ENCODE measurements at places on chromosomes 5 and 9.
A peak's percentile ranks its signal among the peaks of the same experiment; 100 is the strongest.

DNA sequence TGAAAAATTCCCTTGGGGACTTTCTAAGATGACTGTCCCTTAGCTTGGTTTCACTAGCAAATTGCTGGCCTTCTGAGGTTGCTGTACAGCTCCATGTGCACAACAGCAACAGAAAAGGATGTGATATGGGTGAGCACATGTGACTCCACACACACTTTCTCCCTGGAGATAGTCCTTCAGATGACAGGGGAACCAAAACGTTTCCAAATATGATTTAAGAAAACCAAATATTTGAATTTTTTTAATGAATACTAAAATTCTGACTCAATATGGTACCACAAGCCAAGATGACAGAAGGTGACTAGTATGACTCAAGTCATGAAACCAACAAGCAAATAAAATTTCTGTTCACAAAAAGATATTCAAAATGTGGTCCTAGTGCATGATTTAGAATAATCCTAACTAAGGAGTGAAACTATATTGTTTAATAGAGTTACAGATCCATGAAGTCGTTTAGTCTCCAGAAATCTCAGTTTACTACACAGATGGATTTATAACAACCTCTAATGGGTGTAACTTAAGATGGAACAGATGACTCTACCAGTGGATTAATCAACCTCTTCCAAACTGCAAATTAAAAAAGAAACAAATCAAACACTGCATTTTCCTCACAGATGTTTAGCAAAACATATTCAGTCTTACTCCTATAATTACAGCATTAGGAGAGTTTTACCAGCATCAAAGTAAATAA is 144.8 kb upstream of the PIK3R1 start:
- no peak for DNase-seq

GRCh38 chr5:428219-428618 is 14.8 kb upstream of the EXOC3 start:
- DNase-seq, result no peak

DNA sequence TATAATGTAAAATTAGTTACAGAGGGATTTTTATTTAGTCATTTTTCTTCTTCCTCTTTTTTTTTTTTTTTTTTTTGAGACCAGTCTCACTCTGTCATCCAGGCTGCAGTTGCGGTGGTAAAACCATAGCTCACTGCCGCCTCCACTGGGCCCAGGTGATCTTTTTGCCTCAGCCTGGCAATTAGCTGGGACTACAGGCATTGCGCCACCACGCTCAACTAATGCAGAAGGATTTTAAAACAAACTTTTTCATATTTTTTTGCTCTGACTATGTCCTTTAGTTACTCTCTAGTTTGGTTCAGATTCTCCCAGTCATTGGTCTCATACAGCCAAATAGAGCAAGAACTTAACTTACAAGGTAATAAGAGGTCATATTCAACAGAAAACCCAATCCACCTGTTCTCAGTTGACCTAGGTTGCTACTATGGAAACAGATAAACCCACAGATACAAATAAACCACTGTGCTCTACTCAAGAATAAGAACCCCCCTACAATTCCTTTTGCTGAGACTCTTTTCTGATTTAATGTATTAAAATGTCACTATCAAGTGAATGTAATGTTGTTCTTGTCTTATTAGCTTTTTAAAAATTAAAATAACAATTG is 50.1 kb upstream of the TTC39B start:
- no peak for DNase-seq

DNA sequence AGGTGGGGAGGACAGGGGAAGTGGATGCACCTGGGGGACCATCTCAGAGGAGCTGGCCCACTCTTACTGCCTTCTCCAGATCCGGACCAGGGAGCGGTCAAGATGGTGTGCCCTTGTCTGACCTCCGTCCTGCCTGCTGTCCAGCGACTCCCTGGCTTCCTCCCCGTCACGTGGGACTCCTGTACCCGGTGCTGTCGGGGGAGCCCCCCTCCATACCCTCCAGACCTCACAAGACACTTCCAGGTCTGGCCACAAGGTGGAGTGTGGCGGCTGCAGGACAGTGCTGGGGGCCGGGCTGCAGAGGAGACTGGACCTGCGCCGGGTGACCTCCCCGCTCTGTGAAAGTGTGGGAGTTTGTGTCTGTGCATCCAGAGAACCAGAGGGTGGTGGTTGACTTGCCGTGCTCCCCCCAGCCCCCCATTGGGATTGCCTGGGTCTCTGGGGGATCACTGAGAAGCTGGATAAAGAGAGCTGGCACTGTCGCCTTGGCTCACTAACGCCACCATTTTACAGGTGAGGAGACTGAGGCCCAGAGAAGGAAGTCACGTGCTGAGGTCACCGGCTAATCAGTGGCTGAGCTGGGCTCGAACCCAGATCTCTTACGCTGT is 1.9 kb upstream of the CRB2 start:
- peak; percentile 76 for DNase-seq

GRCh38 chr9:126488881-126489404 is 124.8 kb upstream of the LMX1B start:
- no peak for DNase-seq

DNA sequence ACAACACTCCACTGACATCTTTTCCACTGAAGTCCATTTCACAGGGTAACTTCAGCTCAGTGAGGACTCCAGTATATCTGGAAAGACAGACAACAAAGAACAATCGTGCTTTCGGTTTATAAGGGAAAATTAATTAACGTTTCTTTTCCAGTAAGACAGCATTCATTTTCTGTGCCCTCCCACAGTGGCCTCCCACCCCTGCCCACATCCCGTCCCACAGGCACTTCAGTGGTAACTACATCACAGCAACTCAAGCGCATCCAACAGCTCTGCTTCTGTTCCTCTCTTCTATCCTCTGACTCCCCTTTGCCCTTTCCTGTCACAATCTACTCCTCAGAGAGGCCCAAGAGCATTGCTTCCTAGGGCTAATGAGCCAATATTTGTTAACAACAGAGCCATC is 40.3 kb downstream of the GLDC start:
- no peak for DNase-seq

DNA sequence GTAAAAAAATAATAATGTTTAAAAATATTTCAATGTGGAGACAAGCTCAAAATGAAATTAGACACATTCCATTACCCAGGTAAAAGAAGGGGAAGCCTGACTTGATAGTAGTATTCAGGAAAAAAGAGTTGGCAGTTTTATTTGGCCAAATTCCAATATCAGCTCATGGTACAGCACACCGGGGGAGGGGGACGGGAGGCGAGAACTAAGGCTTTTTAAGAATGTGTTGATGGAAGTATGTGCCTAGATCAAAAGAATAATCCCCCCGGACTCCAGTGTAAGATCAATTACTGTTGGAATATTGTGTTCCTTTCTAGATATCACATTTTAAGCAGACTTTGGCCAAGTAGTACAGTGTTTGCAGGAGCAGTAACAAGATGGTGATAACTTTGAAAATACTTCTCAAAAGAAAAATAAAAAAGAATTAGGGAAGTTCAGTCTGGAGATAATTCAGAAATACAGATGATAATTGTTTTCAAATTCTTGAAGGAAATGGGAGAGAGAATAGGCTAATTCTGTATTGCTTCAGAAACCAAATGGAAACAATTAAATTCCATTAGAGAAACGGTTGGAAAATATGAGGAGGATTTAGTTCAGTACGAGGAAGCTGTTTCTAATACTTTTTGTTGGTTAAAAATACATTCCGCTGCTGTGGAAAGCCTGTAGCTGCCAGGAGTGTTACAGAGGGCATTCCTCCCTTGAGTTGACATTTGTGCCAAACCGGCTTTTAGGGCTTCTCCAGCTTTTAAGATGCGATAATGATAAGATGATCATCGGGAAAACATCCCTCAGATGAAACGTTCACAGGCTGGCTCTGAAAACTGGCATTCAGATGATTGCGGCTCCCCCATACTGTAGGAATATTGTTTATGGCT is 98.1 kb upstream of the ERBIN start:
- DNase-seq, result peak; percentile 86

DNA sequence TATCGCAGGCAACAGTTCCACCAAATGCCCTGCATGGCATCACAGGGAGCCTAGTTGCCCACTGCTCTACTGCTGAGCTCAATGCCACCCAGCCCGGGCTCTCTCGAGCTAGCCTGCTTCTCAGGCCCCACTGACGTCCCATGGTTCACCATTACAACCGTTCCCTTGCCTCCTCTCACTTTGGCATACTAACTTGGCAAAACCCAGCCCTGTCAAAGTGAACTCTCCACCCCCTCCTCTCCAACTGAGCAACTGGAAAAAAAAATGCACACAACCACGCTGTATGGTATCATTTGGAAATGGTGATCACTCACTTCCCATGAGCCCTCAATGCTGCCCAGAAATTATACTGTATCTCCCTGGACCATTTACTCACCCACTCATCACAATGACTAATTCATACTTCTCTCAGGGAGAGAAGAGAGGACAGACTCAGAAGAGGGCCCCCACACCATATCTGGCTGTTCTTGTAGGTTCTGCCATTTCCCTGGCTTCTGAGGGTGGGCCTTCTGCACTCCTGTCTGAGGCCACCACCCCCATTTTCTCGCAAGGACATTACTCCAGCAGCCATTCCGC is 51.4 kb upstream of the RARS1 start:
- DNase-seq, result peak; percentile 15

GRCh38 chr9:93024986-93025630 is 33.4 kb upstream of the SUSD3 start:
- DNase-seq, result no peak

GRCh38 chr9:14616188-14616982 is 76.8 kb downstream of the ZDHHC21 start:
- peak; percentile 79 for DNase-seq

GRCh38 chr9:114310471-114311450 is 12.1 kb upstream of the ORM1 start:
- no peak for DNase-seq

DNA sequence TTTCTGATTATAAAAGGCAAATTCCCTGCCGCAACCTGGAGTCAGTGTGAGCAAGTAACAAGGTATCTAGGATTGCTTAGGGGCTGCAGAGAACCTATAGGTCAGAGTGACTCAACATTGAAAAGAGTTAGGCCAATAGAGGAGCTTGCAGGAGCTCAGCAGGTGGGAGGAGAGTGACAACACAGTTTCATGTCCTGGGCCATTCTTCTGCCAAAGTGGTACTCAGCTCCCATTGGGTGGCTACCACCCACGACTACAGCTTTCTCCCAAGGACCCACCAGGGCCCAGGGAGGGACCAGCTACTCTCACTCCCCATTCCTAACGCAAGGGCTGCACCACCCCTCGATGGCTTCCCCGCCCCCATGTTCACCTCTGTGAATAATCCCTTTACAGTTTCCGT is 86.7 kb upstream of the SPATA31C2 start:
- DNase-seq, result no peak

DNA sequence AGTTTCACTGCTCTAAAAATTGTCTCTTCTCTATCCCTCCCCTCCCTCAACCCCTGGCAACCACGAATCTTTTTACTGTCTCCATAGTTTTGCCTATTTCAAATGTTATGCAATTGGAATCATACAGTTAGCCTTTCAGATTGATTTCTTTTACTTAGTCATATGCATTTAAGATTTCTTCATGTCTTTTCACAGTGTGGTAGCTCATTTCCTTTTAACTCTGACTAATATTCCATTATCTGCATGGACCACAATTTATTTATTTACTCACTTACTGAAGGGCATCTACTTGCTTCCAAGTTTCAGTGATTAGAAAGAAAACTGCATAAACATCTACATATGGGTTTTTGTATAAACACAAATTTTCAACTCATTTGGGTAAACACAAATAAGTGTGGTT is 372.3 kb downstream of the CDH18 start:
- DNase-seq, result no peak

DNA sequence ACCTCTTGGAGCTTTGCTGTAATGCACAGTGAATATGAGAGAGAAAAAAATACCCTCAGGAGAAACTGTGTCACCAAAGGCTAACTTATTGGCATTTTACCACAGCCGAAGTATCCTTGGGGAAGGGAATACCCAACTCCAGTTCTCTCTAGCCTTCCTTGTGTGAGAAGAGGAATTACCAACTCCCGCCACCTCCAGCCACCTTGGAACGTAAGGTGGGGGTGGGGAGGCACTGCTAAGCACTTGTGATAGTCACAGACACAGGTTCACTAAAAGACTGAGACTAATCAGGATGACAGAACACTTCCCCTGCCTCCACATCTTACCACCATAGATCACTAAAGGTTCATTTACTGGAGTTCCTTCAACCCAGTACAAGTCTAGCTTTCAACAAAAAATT is 102.0 kb upstream of the ADAMTS19 start:
- DNase-seq, result no peak

DNA sequence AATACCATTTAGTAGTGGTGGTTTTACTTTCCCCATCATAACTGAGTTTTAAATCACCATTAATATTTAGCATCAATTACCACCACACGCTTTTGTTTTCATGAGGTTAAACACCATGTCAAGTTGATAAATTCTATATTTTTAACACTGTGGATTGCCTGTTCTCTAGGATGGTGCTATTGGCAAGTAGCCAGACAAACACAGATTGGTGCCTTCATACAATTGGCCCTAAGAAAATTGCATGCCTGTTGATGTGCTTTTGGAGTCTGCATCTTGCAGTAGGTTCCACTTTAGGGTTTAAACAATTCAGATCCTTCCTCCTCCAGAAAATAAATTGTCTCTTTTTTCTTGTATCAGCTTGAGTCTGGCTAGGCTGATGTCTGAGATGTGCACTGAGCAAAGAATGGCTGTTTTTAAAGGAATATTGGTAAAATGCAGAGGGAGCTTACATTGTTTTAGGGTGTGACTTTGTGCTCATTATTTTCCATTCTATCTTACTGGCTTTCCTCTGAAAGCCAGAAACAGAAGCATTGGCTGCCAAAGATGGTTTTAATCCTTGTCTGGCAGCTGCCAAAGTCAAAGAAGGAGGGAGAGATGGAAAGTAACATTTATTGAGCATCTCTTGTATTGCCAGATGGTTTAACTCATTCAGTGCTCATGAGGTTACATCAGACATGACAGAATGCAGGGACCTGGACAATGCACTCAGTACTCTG is 19.6 kb upstream of the MAN2A1 start:
- no peak for DNase-seq

DNA sequence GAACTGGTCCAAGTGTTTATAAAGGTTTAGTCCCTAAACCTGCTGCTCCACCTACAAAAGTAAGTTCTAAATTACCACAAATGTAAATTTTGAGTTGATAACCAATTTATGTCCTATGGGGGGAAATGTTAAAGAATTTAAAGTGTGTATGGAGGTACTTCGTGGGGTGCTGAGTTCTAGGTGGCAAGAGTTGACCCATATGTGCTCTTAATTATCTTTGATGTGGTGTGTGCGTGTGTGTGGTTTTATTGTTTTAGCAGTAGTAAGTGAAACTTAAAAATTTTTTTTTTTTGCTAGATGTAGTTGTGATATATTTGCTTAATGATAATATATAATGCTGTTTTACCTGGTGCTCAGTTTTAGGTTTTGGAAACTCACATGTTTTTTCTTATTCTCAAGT is 72.6 kb downstream of the GPBP1 start:
- no peak for DNase-seq

- no peak for DNase-seq
These were observed 75.1 kb upstream of the SPRY4 start for GRCh38 chr5:142399891-142400290.
